ENCODE measurements at places on chromosomes 3 and 15.
A peak's percentile ranks its signal among the peaks of the same experiment; 100 is the strongest.

GRCh38 chr3:172065967-172066762, 26.8 kb downstream of the FNDC3B start:
- H3K4me1 ChIP-seq: peaks cover 30% of the 10 kb centered on the region
- H3K27me3 ChIP-seq: peaks cover 2% of the 10 kb centered on the region
- H3K36me3 ChIP-seq: peaks cover 10% of the 10 kb centered on the region
- H3K27ac ChIP-seq: no peak overlapping the region

- H3K27ac ChIP-seq: peak overlapping the region; percentile 97
- peak overlapping the region; percentile 88 for H3K4me3 ChIP-seq
- H3K4me1 ChIP-seq: peaks cover 42% of the 10 kb centered on the region
These were observed 33.1 kb downstream of the GRK7 start for GRCh38 chr3:141796081-141796888.

DNA sequence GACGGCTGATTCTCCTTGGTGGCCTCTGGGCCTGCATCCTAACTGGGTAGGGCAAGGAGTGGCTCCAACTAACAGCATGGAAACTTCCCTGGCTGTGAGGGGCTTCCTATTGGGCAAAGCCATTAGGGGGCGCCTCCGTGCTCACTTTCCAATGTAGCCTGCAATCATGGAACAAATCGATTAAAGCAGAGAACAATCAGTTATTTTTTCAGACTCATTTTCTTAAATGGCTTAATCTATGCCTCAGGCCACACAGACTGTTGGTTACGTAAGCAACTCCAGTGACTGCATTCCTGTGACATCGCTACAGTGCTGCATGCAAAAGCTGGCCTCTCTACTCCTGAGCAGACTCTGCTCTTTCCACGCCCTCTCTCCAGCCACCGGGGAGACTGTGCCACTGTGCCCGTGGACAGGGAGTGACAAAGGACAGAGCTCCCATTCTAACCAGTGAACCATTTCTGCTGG, 278.9 kb downstream of the KLF13 start:
- no peak overlapping the region for H3K27ac ChIP-seq
- no peaks in the 10 kb centered on the region for H3K36me3 ChIP-seq
- H3K27me3 ChIP-seq: peaks cover 6% of the 10 kb centered on the region
- DNase-seq: no peak
- no peak overlapping the region for H3K4me3 ChIP-seq
- H3K4me1 ChIP-seq: no peaks in the 10 kb centered on the region

- peaks cover 2% of the 10 kb centered on the region for H3K27me3 ChIP-seq
- no peak overlapping the region for H3K4me3 ChIP-seq
- H3K27ac ChIP-seq: no peak overlapping the region
- H3K4me1 ChIP-seq: no peaks in the 10 kb centered on the region
These were observed 243.7 kb downstream of the SLC9A9 start for GRCh38 chr3:143604402-143605185.

GRCh38 chr3:53544357-53544756, 49.9 kb downstream of the CACNA1D start:
- peaks cover 4% of the 10 kb centered on the region for H3K4me1 ChIP-seq
- no peaks in the 10 kb centered on the region for H3K36me3 ChIP-seq
- H3K27me3 ChIP-seq: peaks cover 18% of the 10 kb centered on the region
- DNase-seq: peak; percentile 9
- no peak overlapping the region for H3K27ac ChIP-seq

GRCh38 chr3:148604270-148605085, 93.2 kb upstream of the AGTR1 start:
- no peak overlapping the region for H3K4me3 ChIP-seq
- no peaks in the 10 kb centered on the region for H3K36me3 ChIP-seq
- H3K27me3 ChIP-seq: no peaks in the 10 kb centered on the region
- no peak overlapping the region for H3K27ac ChIP-seq
- H3K4me1 ChIP-seq: no peaks in the 10 kb centered on the region
- no peak for DNase-seq

DNA sequence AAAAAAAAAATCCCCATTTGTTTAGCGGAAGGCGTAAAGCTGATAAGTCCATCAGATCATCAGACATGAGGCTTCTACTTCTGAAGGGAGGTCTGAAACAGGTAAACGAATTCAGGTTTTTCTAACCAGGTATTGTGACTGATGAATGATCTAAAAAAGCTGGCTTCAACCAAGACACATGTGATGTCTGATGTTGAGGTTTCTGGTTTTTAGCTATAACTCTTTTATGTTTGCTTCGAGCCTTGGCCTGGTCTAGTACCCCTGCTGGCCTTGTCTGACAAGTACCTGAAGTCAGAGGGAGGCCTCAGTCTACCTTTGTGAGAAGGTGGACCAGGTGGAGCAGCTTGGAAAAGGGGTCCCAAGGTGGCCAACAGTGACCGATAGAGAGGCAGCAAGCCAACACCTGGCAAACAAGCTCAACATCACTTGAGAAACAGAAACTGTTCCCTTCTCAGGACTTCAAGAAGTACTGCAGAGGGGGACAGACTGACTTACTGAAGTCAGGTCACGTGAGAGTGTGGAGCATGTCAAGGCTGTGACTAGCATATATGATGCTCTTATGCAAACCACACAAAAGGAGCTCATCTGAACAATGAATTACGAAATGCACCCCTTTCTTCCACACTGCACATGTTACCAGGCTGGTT, 33.0 kb upstream of the CA12 start:
- H3K4me1 ChIP-seq: no peaks in the 10 kb centered on the region
- H3K27me3 ChIP-seq: no peaks in the 10 kb centered on the region
- no peak overlapping the region for H3K27ac ChIP-seq

GRCh38 chr3:159586571-159587202, 401.9 kb upstream of the IL12A start:
- no peak overlapping the region for H3K27ac ChIP-seq
- no peaks in the 10 kb centered on the region for H3K4me1 ChIP-seq
- no peak for DNase-seq
- no peaks in the 10 kb centered on the region for H3K27me3 ChIP-seq
- H3K4me3 ChIP-seq: no peak overlapping the region

DNA sequence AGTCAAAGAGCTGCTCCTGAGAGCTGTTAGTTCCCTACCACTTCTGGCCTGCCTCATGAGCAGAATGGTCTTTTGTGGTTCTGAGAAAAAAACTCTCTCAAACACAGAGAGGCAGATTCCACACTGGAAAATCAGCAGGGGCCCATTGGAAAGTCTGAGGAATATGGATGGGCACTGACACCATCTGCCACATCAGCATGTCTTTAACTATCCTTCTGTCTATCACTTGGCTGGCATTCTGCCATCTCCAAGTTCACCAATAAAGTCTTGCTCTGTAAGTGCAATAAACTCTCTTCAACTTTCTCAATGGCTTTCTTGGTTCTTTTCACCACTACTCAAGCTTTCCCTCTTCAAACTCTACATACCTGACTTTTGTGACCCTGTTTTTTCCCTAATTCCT, 101.3 kb upstream of the GALNT15 start:
- H3K4me3 ChIP-seq: no peak overlapping the region
- DNase-seq: no peak
- H3K27me3 ChIP-seq: no peaks in the 10 kb centered on the region
- H3K4me1 ChIP-seq: no peaks in the 10 kb centered on the region

GRCh38 chr15:33029109-33029652, 165.3 kb downstream of the FMN1 start:
- no peak overlapping the region for H3K27ac ChIP-seq
- peaks cover 5% of the 10 kb centered on the region for H3K27me3 ChIP-seq
- no peak overlapping the region for H3K4me3 ChIP-seq
- H3K36me3 ChIP-seq: no peaks in the 10 kb centered on the region
- H3K4me1 ChIP-seq: peaks cover 8% of the 10 kb centered on the region
- no peak for DNase-seq

DNA sequence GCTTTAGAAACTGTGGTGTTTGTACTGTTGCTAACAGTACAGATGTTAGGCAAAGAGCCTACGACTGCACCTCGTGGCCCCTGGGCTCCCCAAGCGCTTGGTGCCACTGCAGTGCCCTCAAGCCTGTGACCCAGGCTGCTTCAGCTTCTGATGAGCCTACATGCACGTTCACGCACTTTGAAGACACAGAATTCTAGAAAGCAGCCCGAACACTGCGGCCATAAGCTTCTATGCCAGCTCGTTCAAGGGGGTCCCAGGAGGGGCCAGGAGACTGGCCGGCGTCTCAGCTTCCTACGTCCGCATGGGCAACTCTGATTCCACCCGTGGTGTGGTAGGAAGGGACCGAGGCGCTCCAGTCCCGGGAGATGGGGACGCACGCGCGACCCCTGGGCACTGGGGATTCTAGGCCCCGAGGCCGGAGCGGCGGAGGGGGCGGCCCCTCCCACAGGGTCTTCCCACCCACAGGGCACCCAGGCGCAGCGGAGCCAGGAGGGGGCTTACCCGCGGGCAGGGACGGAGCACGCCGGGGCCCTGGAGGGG, 653 bp downstream of the MYO5C start:
- peak overlapping the region; percentile 59 for H3K4me3 ChIP-seq
- no peak overlapping the region for H3K27ac ChIP-seq
- no peaks in the 10 kb centered on the region for H3K36me3 ChIP-seq
- H3K4me1 ChIP-seq: peaks cover 12% of the 10 kb centered on the region
- peaks cover 55% of the 10 kb centered on the region for H3K27me3 ChIP-seq

GRCh38 chr15:77069521-77070121, 1.3 kb downstream of the TSPAN3 start:
- no peak for DNase-seq
- H3K27ac ChIP-seq: peak overlapping the region; percentile 58
- peak overlapping the region; percentile 78 for H3K4me3 ChIP-seq
- peaks cover 2% of the 10 kb centered on the region for H3K36me3 ChIP-seq
- peaks cover 26% of the 10 kb centered on the region for H3K4me1 ChIP-seq

DNA sequence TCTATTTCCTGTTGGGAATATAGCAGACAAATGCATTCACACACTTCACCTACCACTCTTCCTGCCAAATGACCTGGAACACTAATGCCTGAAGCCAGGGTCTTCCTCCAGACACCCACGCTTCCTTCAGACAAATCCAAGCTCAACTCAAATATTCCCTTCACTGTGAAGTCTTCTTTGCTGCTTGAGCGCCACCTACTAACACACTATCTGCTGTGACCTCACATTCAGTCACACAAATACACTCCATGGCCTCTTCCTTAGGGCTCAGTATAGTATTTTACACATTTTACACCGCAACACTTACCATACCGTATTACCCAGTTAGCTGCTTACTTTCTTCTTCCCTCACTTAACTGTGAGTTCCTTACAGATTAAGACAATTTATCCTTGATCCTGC, 149.4 kb downstream of the SHOX2 start:
- H3K27me3 ChIP-seq: no peaks in the 10 kb centered on the region
- no peak overlapping the region for H3K4me3 ChIP-seq
- DNase-seq: no peak
